Activated CD4-positive, CD25-positive, alpha-beta regulatory T cell (primary cell): ENCODE measurements at places on chromosomes 13 and 19.

DNA sequence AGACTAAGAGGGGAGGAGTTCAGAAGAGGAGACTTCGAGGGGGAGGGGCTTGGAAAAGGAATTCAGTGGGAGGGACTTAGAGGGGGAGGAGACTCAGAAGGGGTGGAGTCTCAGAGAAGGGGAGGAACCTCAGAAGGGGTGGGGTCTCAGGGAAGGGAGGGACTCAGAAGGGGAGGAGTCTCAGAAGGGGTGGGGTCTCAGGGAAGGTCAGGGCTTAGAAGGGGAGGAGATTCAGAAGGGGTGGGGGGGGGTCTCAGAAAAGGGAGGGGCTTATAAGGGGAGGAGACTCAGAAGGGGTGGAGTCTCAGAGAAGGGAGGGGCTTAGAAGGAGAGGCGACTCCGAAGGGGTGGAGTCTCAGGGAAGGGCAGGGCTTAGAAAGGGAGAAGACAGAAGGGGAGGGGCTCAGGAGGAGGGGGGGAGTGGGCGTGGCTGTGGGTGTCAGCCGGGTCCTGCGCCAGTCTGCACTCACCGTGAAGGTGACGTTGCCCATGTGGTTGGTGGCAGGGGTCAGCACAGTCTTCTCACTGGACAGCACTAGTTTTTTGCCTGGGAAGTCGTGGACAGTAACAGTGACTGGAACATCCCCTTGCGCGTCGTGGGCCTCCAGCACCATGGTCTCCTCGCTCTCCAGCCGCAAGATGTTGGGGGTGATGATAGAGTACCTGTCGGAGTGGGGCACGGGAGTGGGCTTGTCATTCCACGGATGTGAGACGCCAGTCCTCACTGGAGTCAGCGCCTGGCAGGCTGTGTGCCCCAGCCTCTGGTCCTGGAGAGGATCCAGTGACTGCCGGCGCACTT is 1.5 kb downstream of the C3 start:
- DNase-seq, result no peak

DNA sequence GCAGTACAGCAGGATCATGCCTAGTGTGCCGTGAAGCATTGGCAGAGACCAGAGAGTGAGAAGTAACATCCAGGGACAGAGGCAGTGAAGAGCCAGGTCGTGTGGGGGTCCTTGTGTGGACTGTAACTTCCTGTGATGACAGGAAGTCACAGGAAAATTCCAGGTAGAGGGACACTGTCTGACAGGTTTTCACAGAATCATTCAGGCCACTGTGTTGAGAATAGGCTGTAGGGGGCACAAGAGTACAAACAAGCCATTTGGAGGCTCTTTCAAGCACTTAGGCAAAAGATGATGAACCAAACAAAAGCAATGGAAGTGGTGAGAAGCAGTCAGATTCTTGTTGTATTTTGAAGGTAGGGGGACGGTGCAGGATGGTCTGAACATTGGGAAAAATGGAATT is 46.4 kb downstream of the N4BP2L1 start:
- no peak for DNase-seq

DNA sequence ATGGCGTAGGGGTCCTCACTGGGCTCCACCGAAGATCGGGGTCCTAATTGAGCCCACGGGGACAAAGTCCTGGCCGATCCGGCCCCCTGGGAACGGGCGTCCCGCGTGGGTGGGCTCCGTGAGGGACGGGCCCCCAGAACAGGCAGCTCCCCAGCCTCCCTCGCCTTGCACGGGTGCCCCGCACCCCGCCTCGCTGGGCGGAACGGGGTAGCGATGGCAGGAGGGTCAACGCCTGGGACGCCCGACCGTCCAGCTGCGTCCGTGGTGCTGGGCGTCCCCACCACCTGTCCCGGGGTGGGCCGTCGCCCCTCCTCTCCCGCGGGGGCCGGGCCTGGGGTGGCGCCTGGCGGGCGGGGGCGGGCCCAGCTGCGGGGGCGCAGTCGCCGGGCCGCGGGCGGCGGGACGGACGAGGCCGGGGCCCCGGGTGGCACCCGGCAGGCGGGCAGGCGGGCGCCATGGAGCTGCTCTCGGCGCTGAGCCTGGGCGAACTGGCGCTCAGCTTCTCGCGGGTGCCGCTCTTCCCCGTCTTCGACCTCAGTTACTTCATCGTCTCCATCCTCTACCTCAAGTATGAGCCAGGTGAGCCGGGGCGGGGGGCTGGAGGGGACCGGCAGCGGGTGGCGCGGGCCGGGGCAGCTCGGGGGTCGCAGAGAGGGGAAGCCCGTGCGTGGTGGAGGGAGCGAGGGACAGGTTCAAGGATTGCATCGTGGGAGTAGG is at the start of gene TMEM38A:
Gene TMEM38A, plus strand, starts transcription at position 377 of the 717 bp plus-strand sequence. Its CDS starts 79 bp downstream, at position 456.
- peak; percentile 33 for DNase-seq

- no peak for DNase-seq
Observed at GRCh38 chr13:73000027-73000674, 58.7 kb upstream of the KLF5 start.

DNA sequence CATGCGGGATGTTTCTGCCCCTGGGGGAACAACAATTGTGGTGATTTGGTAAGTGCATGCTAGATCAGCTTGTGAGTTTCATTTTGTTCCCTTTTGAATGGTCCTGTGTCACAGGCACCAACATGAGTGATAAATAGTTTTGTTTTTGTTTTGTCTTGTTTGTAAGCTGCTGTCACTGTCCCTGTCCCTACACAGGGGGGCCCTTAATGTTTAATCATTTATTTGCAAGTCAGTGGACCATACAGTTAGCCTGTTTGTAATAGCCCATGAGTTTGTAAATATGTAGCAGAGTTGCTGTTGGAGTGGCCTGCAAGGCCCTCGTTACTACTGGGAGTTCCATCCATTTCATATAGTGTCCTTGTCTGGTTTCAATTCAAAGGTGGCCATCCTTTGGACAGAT is 979.6 kb upstream of the SPRY2 start:
- no peak for DNase-seq

GRCh38 chr19:3695124-3695733 is 5.0 kb downstream of the PIP5K1C start:
- DNase-seq, result no peak

DNA sequence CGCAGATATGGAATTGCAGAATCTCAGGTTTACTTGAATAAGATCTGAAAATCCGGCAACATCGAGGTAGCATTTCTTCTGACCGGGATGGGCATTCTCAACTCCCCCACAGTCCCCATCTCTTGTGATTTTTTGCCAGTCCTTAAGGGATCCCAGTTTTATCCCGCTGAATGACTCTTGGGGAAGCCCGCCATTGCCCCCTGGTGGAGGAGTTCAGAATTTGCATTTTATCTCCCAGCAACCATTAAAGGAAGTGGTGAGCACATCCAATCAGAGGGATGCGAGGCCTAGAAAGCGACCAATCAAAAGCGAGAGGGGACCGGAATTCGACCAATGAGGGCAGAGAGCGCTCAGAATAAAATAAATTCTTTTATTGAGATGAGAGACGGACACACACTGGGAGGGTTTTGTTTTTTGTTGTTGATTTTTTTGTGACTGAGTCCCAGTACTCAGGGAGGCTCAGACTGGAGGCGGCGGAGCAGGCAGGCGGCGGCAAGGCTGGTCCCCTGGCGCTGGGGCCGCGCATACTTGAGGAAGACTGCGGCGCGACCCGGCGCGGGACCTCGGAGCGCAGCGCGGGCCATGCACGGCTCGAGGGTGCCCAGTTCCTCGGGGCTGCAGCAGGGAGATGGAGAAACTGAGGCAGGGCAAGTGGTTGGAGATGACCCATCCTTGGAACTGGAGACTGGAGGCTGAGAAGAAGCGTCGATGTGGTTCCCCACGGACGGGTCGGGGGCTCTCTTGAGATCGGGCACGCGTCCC is 3.9 kb upstream of the TTC9B start:
- peak; percentile 55 for DNase-seq

DNA sequence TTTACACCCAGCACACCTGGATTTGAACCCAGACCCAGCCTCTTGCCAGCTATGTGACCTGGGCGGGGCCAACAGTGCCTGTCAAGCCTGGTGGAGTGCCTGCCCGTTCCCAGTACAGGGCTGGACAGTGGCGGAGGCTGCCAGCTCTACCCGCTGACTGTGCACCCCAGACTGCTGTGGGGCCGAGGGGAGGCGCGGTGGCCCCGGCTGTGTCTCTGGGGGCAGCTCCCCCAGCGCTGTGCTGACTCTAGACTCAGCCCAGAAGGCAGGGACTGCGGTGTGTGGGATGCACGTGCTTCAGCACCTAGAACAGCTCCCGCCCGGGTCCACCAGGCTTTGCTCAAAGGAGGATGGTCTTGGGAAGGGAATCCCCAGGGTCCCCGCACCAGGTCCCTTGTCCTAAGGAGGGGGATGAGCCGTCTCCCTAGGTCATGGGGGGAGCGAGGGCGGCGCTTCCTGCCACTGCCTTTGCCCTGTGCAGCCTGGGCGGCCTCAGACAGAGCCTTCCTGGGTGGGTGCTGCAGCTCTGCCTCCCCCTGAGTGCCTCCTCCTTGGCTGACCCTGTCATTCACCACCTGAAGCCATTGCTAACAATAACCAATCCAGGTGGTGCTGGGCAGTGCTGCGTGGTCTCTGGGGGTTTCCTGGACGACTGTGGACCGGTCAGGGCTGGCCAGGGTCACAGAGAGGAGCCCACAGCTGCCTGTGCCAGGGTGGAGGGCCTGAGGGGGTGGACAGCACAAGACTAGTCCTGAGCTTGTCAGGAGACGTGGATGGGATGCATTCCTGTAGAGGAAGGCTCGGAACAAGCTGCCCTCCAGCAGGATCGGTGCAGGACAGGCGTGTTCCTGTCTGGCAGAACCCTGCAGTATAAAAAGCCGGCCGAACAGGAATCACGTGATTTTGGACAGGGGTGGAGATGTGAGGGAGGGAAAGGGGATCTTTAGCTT is 18.6 kb downstream of the TMEM255B start:
- DNase-seq, result no peak

GRCh38 chr13:28434926-28435325 is 60.0 kb downstream of the FLT1 start:
- no peak for DNase-seq
